ENCODE measurements at places on chromosomes 11 and 22.

- peak; percentile 16 for DNase-seq
Measured at GRCh38 chr11:32088117-32088941, 2.5 kb upstream of the RCN1 start.

GRCh38 chr11:110712659-110713448 lies 617 bp upstream of the ARHGAP20 start:
- no peak for DNase-seq

DNA sequence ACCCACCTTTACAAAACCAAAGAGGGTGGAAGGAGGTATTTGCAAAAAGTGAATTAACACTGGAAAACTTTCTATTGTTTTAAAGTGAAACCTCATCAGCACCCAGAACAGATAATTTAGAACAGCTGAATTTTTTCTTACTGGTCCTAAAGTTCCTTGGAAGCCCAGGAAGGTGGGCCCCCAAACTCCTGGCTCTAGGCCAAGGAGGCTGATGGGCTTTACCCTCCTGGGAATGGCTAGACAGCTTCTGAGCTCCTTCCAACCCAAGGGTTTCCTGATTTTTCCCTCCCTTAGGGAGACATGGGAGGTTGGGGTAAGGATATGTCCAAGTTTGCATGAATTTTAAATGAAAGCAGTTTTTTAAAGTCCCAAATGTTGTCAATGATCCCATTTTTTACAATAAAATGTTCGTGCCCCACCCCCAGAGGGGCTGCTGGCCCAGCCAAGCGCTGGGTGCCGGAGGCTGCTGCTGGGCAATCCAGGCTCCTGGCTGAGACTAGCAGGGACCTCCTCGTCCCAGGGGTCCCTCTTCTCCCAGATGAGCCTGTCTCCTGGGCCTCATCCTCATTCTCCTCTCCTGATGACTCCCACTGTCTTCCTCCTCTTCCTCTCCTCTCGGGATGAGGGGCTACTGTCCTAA lies 28.4 kb downstream of the RELT start:
- DNase-seq, result no peak

GRCh38 chr11:101127197-101127698 lies 2.4 kb downstream of the PGR start:
- no peak for DNase-seq

DNA sequence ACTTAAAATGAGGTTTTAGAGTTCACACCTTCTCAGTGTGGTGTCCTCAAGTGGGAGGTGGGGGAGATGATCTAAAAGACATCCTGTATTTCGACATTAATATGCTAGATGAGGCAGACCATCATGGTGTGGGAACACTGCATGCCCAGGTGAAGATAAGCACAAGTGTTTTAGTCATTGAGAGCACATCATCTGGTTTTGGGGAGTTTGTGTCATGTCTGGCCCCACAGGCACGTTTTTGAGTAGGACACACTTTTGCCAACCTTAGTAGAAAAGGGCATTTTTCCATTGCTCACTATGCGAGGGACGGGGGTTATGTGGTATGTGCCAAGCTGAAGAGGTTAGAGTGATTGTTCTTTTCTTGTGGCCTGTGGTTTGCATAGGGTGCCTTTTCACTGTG lies 189.3 kb downstream of the DBX1 start:
- peak; percentile 8 for DNase-seq

- DNase-seq, result no peak
Measured at GRCh38 chr22:42171417-42171816, 40.8 kb upstream of the CYP2D6 start.

- DNase-seq, result no peak
Measured at GRCh38 chr11:109770323-109770722, 322.9 kb upstream of the ZC3H12C start.

DNA sequence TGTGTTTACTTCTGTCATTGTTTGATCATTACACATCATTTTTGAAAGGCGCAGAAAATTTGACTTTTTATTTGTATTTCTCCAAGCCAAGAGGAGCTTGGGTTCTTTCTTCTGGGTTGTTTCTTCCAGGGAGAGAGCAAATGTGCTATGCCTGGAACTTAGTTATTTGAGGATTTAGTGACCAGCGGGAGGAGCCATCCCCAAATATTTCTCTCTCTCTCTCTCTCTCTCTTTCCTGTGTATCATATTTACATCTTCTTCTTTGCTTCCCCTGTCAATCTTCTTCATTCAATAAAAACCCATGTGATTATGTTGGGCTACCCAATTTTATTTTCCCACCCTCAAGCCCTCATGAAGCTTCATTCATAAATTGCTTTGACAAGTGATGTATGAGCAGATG lies 534.5 kb downstream of the LRRC4C start:
- DNase-seq, result no peak

- no peak for DNase-seq
Measured at GRCh38 chr11:1598816-1599215, 722 bp upstream of the KRTAP5-2 start.

GRCh38 chr22:32600147-32600546 lies 125.5 kb downstream of the FBXO7 start:
- DNase-seq, result no peak

DNA sequence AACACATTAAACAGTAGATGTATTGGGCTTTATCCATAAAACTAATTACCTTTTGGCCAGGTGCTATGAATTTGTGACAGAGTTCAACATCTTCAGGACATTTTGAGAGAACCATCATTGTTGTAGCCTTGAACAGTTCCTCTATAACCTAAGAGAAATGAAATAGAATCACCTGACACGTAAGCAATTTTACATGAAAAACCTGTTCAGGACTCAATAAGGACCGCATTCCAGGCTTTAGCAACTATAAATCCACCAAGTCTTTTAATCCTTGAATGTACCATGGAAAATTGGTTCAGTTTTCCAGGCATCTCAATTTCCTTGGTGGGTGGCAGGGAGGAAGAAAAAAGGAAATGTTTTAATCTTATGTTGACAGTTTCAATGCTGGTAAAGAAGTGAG lies 60.9 kb upstream of the GAB2 start:
- DNase-seq, result no peak

DNA sequence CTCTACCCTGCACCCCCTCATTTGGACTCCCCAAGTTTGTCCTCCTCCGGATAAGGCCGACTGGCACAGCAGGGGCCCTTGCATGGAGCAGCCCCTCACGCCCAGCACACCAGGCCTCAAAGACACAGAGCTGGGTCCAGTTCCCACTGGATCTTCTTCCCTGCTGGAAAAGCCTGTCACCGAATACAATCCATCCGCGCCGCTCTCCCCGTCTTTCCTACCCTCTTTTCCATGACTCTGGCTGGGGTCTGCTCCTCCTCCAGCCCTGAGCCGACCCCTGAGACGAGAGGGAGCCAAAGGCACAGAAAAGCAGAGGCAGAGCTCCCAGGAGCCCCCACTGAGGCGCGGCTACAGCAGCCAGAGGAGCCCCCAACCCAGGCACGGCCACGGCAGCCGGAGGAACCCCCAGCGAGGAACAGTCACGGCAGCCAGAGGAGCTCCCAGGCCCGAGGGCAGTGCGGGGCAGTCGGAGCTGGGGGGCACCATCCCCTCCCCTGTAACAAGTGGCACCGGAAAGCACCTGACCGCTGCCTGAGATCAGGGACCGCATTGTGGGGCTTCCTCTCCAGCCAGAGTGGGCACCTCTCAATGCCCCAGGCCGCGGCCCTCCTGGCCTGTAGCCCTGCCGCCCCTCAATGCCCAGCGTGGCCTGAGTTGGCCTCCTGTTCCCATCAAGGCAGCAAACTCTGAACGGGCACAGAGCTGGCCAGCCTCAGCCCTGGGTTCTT lies 12.0 kb downstream of the ALG12 start:
- DNase-seq, result no peak

- DNase-seq, result no peak
Measured at GRCh38 chr11:69200331-69201065, 44.8 kb downstream of the SMIM38 start.

GRCh38 chr11:130769782-130770535 lies 146.3 kb downstream of the SNX19 start:
- no peak for DNase-seq

DNA sequence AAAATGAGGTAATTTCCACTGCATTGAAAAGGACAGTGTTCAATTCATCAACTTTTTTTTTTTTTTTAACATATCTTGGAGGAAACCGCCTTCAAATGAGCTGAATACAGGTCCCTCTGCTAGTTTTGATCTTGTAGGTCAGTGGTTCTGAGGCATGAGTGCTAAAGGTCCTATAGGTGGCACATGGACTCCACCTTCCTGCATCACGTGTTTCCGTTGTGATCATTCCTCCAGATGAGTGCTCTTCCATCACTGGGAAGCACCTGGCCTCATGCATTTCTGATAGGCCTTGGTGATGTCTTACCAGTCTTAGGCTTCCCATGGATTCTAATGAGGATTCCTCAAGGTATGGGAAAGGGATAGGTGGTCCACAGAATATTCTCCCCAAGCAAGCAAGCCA lies 37.8 kb downstream of the FDX1 start:
- no peak for DNase-seq

DNA sequence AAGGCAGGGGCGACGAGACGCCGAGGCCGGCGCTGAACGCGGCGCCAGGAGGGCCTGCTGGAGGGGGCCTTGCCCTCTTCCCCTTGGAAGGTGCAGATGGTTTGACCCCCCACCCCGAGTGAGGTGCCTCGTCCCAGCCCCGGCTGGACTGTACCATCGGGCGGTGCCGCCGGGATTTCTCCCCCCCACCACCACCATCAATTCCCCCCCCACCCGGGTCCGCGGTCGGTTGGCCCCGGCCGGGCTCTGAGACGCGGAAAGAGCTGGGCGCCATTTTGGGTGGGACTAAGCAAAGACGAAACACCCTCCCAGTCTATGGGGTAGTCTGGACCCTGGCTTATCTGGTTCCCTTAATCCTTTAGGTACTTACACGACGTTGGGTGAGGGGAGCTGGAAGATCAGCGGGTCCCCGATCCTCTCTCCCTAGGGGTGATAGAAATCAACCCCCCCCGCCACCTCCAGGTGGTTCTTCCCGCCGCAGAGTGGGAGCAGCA lies at the start of gene PRDM10:
Gene PRDM10, minus strand, starts transcription at position 484 of the 494 bp plus-strand sequence. CDS start 41,871 bp downstream, outside the sequence.
- DNase-seq, result peak; percentile 83

DNA sequence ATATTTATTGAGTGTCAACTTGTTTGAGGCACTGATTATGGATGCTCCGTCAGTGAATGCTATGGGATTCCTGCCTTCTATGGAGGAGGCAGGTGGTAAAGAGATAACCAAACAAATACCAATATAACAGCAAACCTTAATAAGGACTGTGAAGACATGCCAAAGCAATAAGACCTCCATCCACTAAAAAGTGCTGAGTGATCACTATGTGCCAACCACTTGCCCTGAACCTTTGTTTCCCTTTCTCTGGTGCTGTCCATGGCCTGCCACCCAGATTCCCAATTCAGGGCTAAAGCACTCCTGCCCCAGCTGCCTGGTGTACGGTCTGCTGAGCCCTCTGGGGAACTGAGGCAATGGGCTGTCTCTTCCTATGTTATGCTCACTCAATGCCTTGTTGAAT lies 1074.9 kb downstream of the OPCML start:
- DNase-seq, result no peak

DNA sequence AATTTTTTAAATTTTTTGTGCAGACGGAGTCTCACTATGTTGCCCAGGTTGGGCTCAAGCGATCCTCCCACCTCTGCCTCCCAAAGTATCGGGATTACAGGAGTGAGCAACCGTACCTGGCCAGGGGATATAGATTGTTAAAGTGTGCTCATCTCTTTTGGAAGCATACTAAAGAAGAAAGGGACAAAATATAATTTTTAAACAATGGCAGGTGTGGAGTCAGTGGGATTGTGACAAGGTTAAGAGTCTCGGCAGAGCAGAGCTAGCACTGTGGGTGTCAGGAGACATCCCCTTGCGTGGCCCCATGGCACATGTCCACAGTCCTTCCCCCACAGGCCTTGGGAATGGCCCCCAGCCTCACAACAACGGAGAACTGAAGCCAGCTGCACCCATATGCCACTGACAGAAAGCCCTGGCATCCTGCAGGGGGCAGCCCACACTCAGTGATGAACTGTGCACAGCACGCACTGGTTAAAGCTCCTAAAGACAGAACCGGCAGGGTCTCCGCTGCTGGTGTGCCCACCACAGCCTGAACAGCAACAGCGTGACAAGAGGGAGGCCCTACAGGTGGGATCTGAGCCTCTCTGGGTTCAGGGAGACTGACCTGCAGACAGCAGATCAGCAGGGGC lies 29.9 kb downstream of the SERPIND1 start:
- no peak for DNase-seq

DNA sequence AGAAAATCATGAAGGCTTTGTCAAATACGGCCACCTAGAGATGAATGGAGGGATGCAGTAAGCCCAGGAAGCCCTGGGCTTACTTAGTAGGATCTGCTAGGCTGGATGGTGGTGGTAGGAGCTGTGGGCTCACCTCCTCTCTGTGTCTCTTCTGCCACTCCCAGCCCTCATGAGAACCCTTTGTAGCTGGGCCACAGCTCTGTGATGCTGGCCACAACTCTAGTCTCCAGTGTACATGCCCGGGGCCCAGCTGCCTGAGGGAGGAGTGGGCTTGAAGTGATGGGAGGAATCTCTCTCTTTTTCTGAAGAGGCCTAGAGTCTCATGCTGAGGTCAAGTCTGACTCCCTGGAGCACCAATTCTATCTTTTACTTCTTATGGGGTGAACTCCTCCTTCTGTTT lies 32.4 kb upstream of the SYT13 start:
- no peak for DNase-seq

DNA sequence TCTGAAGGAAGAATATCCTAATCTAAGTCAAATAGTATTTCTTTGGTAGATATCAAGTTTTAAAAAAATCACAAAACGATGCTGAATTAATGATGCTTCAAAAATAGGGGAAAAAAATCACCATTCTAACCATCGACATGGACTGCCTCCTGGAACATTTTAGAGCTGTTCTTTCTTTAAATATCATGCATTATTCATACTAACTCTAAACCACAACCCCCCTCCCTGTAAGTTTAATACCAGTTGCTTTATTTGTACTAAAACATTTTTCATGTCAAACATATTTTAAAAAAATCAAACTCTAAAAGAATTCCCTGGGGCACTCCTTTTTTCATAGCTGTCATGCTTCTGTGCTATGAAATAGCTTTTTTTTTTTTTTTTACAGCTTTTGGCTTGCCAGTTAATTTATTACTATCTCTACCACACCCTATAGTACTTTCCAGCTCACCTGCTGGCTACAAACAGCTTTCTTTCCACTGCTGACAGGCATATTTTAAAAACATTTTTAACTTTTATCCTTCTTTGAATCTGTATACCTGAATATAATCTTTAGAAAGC lies 256.9 kb downstream of the SOX6 start:
- no peak for DNase-seq

- DNase-seq, result no peak
Measured at GRCh38 chr11:82183346-82183745, 550.3 kb downstream of the FAM181B start.

- no peak for DNase-seq
Measured at GRCh38 chr11:111941963-111942362, 4.8 kb downstream of the DIXDC1 start.
